ENCODE measurements at places on chromosomes 5 and 9.

GRCh38 chr5:122565331-122565730, 209.5 kb upstream of the SNX2 start:
- no peak for DNase-seq

DNA sequence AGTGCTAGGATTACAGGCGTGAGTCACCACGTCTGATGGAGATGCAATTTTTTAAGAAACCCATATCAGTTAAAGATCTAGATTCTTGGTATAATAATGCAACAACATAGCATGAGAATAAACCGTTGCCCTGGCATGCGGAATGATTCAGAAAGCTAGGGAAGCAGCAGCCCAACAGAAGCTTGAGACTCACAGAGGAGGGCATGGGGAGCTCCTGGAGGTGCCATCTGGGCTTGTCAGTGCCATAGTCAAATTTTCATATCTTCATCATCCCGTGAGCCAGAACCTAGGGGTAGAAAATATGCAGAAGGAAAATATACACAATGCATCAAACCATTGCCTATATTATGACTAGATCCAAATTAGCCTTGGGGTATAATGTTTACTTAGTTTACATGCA, 118.7 kb upstream of the ADAMTS16 start:
- no peak for DNase-seq

DNA sequence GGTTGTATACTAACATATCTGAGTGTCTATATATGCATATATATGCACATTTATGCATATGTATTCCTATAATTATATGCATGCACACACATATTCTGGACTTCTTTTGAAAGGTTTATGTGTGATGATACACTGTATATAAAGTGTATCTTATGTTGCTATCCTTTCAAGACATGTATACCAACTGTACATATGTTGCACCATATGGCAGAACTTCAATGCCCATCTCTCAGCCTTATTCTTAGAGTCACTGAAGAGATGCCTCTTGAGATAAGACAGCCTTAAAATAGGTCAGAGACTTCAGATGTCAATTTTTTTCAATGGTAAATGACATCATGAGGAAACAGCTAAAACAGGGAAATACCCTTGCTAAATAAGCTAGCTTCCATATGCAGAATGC, 461.4 kb downstream of the SPATA31D1 start:
- no peak for DNase-seq

GRCh38 chr5:56535347-56535746, 280.0 kb upstream of the MAP3K1 start:
- no peak for DNase-seq

GRCh38 chr5:43113546-43113945, 7.2 kb upstream of the ZNF131 start:
- no peak for DNase-seq

GRCh38 chr9:114591849-114592248, 4.3 kb downstream of the ATP6V1G1 start:
- DNase-seq = no peak

DNA sequence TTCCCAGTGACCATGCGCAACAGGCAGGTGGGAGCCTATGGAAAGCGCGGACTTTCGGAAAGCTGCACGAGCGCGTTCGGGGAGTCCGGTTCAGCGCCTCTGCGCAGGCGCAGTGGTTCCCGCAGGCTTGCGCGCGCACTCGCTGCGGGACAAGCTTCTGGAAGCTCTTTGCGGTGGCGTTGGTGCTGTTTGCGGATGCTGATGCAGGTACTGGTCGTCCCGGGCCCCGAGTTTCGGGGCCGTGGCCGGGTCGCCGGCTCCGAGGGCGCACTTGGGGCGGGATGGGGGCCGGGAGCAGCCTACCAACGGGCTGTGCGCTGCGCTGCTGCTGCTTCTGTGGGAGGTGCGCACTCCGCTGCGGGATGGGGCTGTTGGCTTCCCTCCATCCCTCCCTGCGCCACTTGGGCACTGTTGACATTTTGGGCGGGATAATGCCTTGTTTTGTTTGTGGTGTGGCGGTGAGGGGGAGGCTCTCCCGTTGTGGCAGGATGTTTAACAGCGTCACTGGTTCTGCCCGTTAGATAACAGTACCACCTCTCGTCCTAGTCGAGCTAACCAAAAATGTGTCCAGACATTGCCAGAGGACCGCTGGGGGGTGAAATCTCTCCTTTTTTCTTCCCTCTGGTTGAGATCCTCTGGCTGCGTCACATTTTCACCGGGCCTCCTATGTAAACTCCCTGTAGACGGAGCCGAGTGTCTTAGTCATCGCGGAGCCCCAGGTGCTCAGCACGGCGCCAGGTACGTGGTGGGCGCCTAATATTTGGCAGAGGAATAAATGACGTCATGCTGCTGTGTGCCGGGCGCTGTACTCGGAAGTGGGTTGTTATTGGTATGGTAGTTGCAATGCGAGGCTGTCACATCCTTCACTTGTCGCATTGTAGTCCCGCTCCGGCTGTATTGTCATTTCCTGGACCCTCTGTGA, at the start of gene ZNF483:
Gene ZNF483 (plus strand): TSS at position 124 of the 922 bp plus-strand sequence. CDS start 2,217 bp downstream, outside the sequence.
- DNase-seq = peak; percentile 70

Data from stimulated activated CD4-positive, alpha-beta T cell treated with anti-CD3 and anti-CD28 coated beads, Interleukin-2, amount 100 ng/mL, for 24 hours (primary cell).